Activated CD8-positive, alpha-beta memory T cell treated with anti-CD3 and anti-CD28 coated beads, Interleukin-2, amount 10 ng/mL, durations not matched to agents 7 days and 5 days (primary cell): ENCODE measurements at places on chromosomes 6 and 20. TPM values are rescaled to one million over a fixed set of nuclear protein-coding genes. Genes with fewer than 3 reads are reported as not detected.

GRCh38 chr20:18524646-18525045, 16.9 kb downstream of the SEC23B start:
- DNase-seq, result no peak

DNA sequence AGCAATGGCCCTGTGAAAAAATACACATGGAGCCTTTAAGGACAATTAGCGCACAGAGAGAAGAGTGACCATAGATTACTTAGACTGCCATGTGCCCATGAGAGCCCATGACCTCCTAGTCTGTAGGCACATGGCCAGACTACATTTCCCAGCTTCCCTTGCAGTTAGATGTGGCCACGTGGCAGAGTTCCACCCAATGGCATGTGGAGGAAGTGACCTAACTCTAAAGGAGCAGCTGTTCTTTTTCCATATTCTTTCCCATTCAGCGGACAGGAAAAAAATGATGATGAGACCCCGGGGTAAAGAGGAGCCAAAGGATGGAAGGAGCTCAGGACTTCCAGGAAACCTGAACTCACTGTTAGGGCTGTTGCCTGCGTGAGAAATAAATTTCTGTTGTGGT, 116.6 kb downstream of the CBLN4 start:
- DNase-seq, result no peak

GRCh38 chr6:169850746-169851145, 99.3 kb downstream of the ERMARD start:
- DNase-seq, result no peak

DNA sequence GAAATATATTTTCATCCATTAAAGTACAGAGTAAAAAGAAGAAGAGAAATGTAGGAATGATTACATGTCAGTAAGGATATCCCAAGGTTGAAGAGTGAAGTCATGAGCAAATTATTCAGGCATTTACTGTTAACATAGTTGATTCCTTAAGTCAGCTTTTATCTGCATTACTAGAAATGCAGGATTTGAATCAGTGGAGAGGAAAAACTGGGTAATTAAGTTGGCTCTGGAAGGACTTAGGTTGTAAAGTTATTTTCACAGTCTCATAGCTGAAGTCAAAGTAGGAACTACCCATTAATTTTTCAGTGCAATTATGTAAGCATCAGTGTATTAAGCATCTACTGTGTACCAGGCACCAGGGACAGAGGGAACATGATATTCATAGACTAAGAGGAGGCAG, 7.8 kb downstream of the NAA20 start:
- DNase-seq, result no peak

- DNase-seq, result peak; percentile 67
Observed at GRCh38 chr6:109526905-109527628, 44.0 kb upstream of the ZBTB24 start.

- no peak for DNase-seq
Observed at GRCh38 chr6:51720327-51720726, 367.1 kb downstream of the PKHD1 start.

- no peak for DNase-seq
Observed at GRCh38 chr6:4531406-4531805, 244.8 kb upstream of the CDYL start.

- DNase-seq, result no peak
Observed at GRCh38 chr6:32436186-32436585, 3.5 kb upstream of the HLA-DRA start.

GRCh38 chr6:3247255-3248146, 11.2 kb upstream of the PSMG4 start:
- DNase-seq, result no peak

DNA sequence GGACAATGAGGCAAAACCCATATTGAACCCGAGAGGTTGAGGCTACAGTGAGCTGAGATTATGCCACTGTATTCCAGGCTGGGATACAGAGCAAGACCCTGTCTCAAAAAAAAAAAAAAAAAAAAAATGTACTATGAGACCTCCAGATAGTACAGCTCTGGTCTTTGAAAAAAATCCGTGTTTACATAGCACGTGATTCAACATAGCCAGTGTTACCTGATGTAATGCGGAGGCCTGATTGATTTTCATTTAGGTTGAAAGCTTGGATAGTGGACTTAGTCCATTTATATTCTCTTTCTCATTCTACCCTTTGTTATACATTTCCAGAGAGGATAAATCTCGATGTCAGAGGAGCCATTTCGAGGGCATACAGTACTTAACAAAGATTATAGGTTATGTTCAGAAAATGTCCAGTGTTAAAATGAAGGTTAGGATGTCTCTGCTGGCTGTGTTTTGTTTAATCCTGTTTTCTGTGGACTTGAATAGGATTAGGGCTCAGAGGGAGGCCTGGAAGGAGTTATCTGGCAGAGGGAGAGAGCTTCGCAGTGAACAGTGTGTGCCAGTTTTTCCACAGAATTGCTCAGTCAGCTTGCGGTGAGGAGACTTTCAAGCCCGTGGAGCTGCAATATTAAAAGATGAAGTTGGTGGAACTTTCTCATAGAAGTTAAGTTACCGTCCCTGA, 33.9 kb upstream of the BCLAF1 start:
- no peak for DNase-seq

- DNase-seq, result peak; percentile 78
Observed at GRCh38 chr6:116561377-116562018, 7.9 kb downstream of the CALHM4 start.

EPB41L1 gene
- 0.28 TPM for total RNA-seq

RBL1 gene
- 46.2 TPM for total RNA-seq
